ENCODE measurements at places on chromosomes 3 and 15.

DNA sequence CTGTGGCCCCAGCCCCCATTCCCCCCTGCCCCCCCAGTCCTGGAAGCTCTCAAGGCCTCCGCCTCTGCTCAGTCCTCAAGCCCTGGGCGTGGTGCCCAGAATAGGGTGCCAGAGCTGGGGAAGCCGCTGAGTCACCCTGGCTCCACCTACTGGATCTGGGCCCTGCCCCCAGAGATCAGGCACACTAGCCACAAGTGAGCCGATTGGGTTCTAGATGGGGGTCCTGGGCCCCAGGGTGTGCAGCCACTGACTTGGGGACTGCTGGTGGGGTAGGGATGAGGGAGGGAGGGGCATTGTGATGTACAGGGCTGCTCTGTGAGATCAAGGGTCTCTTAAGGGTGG, 5.7 kb downstream of the EIF4G1 start:
- DNase-seq, result peak; percentile 96

GRCh38 chr3:141274411-141275031, 42.9 kb downstream of the PXYLP1 start:
- DNase-seq, result no peak

- no peak for DNase-seq
Measured at GRCh38 chr15:27220199-27220598, 249.2 kb downstream of the GABRG3 start.

DNA sequence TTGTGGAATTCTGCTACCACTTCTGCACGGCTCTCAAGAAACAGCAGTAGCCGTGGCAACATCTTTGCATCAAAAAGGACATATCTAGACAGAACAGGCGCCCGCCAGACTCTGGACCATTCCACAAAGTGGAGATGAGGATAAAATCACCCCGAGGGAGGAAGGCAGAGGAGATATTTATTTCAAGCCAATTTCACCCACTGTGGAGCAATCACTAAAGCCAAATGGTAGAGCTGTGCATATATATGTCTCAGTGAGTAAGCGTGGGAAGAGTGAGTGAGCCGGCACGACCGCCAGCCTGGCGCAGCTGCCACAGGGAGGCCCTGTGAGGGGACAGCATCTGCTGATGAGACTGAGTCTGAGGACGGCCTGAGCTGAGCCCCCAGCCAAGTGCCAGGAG, 111.3 kb downstream of the MEGF11 start:
- no peak for DNase-seq

GRCh38 chr15:28107111-28107903, 8.2 kb upstream of the OCA2 start:
- peak; percentile 40 for DNase-seq

Measured in SJSA1 (cell line).